Osteoblast (primary cell): ENCODE measurements at places on chromosomes 13 and 19. TPM values are rescaled to one million over a fixed set of nuclear protein-coding genes. Genes with fewer than 3 reads are reported as not detected.

- no peaks in the 10 kb centered on the region for H3K4me1 ChIP-seq
- no peaks in the 10 kb centered on the region for H3K36me3 ChIP-seq
- no peak for DNase-seq
- H3K27ac ChIP-seq: no peak overlapping the region
- H3K27me3 ChIP-seq: no peaks in the 10 kb centered on the region
Observed at GRCh38 chr19:28829762-28830161, 383.2 kb downstream of the UQCRFS1 start.

DNA sequence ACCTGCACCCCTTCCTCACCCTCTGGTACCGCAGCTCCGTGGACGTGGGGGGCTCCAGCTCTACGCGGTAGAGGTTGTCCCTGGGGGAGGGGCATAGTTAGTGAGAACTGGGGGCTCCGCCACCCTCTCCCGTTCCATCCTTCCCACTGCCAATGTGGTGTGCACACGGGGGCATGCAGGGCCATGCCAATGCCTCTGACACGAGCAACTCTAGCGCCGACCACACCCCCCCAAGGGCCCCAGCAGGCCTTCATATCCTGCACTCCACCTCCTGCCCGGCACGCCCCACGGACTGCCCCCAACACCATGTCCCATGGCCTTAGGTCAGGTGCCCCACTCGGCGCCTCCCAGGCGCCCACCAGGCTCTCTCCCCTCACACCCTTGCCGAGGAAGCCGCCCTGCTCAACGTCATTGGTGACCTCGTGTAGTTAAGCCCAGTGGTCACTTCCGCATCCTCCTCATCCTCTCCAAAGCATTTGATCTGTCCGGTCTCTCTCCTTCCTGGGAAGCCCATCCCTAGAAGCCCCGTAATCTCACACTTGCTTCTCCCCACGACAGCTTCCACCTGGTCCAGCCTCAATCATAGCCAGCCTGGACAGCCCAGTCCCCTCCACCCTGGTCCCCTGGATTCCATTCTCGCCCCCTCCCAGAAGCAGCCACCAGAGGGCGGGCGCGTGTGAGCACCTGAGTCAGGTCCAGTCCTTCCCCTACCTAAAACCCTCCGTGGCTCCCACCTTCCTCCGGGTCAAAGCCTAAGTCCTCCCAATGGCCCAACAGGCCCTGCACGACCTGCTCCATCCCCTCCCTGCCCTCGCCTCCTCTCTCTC, 2.1 kb downstream of the SEMA6B start:
- no peaks in the 10 kb centered on the region for H3K36me3 ChIP-seq
- H3K27ac ChIP-seq: no peak overlapping the region
- H3K4me3 ChIP-seq: no peak overlapping the region
- no peaks in the 10 kb centered on the region for H3K4me1 ChIP-seq
- DNase-seq: no peak
- no peaks in the 10 kb centered on the region for H3K27me3 ChIP-seq

DNA sequence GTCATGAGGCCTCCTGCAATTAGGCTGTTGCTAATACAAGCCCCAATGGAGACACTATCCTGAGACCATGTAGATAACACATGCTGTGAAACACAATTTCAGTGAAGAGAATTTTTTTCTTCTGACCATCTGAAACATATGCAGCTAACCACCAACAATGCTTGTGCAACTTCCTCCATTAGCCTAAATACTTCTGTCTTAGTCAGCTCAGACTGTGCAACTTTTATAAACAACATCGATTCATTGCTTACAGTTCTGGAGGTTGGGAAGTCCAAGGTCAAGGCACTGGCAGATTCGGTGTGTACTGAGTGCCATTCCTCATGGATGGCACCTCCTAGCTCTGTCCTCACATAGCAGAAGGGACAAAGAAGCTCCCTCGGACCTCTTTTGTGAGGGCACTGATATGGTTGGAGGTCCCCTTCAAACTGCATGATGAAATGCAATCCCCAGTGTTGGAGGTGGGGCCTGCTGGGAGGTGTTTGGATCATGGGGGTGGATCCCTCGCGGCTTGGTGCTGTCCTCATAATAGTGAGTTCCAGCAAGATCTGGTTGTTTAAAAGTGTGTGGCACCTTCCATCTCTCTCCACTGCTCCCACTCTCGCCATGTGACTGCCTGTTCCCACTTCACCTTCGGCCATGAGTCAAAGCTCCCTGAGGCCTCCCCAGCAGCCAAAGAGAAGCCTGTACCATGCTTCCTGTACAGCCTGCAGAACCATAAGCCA, 27.7 kb downstream of the STK24 start:
- peak overlapping the region; percentile 38 for H3K27ac ChIP-seq
- peaks cover 16% of the 10 kb centered on the region for H3K36me3 ChIP-seq
- no peak for DNase-seq
- H3K4me1 ChIP-seq: peaks cover 26% of the 10 kb centered on the region
- no peaks in the 10 kb centered on the region for H3K27me3 ChIP-seq

DNA sequence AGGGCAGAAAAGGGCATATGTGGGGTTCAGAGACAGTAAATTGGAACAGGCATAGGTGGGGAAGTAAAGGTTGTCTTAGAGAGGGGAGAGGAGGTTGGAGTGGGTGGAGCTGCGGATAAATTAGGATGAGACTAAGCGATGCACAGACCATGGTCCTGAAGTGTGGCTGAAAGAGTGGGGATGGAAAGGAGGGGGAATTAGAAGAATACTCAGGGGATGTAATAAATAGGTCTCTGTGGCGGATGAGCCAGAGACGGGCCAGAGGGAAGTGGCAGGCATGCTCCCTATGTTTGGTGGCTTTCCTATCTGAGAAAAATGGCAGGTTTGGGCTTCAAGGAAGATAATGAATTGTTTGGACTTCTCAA, 123.4 kb downstream of the OLFM4 start:
- no peak overlapping the region for H3K4me3 ChIP-seq
- no peak for DNase-seq

DNA sequence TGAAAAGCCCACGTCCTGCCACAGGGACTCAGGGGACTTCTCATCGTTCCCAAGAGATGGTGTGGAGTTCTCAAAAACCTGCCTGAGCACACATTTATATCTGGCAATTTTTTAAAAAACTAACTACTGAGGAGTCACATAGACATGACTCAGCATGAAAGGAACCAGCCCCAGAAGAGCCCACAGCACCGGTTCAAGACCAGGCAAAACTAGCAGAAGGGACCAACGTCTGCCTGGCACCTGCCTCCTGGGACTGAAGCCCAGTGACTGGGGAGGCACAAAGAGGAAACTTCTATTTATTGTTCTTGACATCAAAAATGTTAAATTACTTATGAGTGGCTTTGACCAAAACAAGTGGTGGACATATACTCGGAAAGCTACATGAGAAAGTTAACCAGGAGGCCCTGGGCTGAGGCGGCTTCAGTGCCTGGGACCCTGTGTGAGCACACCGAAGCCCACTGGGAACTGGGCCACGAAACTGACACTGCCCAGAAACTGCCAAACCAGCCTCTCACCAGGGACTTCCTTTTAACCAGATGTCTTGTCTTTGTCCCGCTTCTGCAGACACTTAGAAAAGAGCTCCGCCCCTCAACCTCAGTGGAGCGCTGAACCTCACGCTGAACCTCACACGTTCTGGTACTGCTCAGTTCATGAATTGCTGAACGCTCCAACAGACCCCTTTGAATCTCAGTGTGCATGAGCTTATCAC, 25.7 kb downstream of the C13orf46 start:
- no peak overlapping the region for H3K4me3 ChIP-seq
- H3K36me3 ChIP-seq: no peaks in the 10 kb centered on the region
- DNase-seq: peak; percentile 89
- H3K27me3 ChIP-seq: no peaks in the 10 kb centered on the region

GRCh38 chr19:36128392-36128736, 11.5 kb upstream of the CAPNS1 start:
- H3K27ac ChIP-seq: peak overlapping the region; percentile 46
- peak overlapping the region; percentile 62 for H3K4me3 ChIP-seq
- H3K4me1 ChIP-seq: peaks cover 10% of the 10 kb centered on the region

- H3K27ac ChIP-seq: no peak overlapping the region
- no peak overlapping the region for H3K4me3 ChIP-seq
- DNase-seq: no peak
- no peaks in the 10 kb centered on the region for H3K27me3 ChIP-seq
- H3K36me3 ChIP-seq: peaks cover 46% of the 10 kb centered on the region
Observed at GRCh38 chr13:113552786-113553434, 31.6 kb upstream of the TFDP1 start.

FGF14 gene
- under 0.01 TPM in 2 replicates for total RNA-seq

PRTN3 gene
- total RNA-seq: not detected in 2 replicates

METTL21C gene
- not detected in 2 replicates for total RNA-seq
